RPMI8226 (cell line): ENCODE measurements at places on chromosomes 13 and 19.

DNA sequence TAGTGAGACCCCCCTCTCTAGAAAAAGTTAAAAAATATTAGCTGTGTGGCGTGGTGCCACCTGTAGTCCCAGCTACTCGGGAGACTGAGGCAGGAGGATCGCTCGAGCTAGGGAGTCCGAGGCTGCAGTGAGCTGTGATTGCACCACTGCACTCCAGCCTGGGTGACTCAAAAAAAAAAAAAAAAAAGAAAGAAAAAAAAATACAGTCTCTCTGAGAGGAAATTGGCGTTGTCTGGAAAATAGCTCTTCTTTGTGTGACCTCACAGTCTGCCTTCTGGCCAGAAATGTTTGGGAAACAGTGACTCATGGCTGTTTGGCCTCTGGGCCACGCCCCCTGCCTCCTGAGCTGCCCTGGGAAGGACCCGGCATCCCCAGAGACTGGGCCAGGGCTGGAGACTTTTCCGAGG lies 10.7 kb downstream of the MARCHF2 start:
- DNase-seq: no peak

DNA sequence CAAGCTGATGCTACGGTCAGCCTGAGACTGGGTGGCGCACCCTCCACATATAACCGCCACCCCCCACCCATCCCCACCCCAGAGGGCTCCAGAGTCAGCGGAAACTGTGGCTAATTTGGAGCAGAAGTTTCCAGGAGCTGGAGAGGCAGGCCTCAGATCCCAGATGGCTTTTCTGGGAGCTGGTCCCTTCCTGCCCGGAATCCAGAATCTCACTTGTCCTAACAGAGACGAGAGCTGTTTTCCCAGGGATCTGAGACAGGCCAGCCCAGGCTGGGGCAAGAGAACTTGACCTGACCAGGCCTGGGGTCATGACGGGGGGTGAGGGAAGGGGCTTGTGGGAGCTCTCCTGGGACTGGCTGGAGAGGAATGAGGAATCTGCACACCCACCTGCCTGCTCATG lies 6.5 kb downstream of the EPHX3 start:
- DNase-seq: no peak

- peak; percentile 60 for DNase-seq
Observed at GRCh38 chr13:109778102-109778542, 8.3 kb downstream of the IRS2 start.

- DNase-seq: no peak
Observed at GRCh38 chr19:12930002-12930645, 3.4 kb downstream of the FARSA start.

GRCh38 chr13:25923217-25924085 lies 128.4 kb downstream of the SHISA2 start:
- DNase-seq: no peak

DNA sequence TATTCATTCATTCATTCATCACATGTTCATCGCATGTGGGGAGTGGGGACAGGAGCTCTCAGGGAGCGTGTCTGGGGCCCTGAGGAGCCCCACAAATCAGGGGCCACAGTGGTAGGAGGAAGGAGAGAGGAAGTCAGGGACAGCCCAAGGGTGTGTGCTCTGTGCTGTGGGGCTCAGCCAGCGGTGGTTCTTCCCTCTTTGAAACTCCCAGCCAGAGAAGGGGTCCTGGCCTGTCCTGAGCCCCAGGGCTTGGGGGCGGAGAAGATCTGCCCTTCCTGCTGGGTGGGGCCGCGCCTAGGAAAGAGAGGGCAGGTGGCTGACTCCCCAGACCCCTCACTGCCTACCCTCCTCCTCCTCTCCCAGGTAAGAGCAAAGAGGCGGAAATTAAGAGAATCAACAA lies 14.6 kb downstream of the AP2A1 start:
- no peak for DNase-seq

DNA sequence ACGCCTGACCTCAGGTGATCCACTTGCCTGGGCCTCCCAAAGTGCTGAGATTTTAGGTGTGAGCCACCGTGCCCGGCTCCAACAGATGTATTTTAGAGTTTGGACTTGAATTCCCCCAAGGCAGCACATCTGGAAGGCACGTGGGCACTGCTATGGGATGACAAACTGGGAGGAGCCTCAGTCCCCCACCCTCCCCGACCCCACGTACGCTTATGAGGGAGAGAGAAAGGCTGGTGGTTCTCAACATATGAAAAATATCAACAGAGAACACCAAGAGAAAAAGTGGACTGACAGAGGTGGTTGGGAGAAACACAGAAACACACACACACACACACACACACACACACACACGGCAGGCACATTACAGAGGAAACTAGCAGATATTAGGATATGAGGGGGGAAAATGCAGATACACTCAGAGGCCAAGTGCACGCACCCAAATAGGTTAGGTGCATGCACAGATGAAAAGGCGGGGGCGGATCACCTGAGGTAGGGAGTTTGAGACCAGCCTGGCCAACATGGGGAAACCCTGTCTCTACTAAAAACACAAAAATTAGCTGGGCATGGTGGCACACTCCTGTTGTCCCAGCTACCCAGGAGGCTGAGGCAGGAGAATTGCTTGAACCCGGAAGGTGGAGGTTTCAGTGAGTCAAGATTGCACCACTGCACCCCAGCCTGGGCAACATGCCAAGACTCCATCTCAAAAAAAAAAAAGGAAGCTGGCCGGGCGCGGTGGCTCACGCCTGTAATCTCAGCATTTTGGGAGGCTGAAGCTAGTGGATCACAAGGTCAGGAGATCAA lies 3.2 kb downstream of the STX10 start:
- DNase-seq: peak; percentile 73

DNA sequence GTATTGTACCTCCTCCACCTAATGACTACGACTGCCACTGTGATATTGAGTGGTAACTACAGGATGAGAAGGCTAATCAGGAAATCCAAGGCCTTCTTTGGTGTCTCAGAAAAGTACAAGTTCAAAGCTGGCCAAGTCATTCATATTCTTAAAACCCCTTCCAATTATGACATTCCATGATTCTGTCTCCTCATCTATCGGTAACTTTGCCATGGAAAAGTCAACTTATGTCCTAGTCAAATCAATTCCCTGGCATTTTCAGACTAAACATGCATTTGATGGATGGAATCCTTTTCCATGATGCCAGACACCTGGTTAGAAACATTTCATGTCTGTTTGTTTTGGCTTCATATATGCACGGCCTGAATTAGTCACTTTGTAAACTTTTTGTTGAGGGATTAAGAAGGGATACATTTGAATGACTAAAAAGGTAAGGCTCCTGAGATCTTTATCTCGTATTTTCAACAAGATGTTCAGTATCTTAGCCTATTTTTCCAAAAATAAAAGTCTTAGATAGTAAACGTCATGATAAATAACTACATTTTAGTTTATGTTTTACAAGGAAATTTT lies 186.5 kb downstream of the NHLRC3 start:
- DNase-seq: no peak

DNA sequence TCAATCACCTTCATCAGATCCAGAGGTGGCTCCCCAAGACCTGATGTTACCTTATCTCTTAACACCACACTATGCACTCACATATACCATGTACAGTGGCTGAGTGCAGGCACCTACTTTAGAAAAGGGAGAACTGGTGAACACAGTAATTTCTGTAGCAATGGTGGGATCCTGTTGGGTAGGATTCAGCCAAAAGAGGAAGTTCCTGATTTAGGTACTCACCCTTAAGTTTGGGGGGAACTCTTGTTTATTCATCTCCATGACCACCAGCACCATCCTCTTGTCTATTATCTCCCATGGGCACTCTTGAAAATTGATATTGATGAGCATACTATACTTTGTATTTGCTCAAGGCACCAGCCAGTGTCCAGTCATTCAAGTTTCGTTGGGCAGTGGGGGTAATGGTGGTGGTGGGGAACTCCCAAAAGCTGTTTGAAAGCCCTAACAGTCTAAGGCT lies 324.4 kb downstream of the LMO7 start:
- no peak for DNase-seq

- DNase-seq: no peak
Observed at GRCh38 chr19:50558449-50558848, 9.8 kb downstream of the LRRC4B start.

- no peak for DNase-seq
Observed at GRCh38 chr13:34637636-34638035, 304.4 kb upstream of the NBEA start.

GRCh38 chr19:37468961-37469777 lies at the start of gene ZNF570:
Gene ZNF570, plus strand, starts transcription at chr19:37469356. Its CDS starts 999 bp downstream, at chr19:37470355.
- DNase-seq: peak; percentile 86

GRCh38 chr13:39159393-39159792 lies 121.1 kb downstream of the NHLRC3 start:
- no peak for DNase-seq

DNA sequence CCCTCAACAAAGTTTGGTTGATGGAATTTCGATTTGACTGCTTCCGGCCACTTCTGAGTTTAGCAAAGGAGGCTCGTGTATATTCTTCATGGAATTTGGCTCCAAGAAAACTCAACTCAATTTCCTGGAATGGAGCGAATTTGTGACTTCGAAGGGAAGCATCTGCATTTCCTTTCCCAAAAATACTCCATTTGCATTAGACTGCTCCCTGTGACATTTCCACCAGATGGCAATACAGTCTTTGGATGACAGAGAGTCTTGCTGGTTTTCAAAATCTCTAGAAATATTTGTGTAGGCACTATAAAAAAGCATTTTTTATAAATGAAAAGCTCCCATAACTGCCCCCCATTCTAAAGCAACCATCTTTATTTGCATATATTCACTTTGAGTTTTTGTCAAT lies 4.1 kb downstream of the C1QTNF9 start:
- DNase-seq: no peak

DNA sequence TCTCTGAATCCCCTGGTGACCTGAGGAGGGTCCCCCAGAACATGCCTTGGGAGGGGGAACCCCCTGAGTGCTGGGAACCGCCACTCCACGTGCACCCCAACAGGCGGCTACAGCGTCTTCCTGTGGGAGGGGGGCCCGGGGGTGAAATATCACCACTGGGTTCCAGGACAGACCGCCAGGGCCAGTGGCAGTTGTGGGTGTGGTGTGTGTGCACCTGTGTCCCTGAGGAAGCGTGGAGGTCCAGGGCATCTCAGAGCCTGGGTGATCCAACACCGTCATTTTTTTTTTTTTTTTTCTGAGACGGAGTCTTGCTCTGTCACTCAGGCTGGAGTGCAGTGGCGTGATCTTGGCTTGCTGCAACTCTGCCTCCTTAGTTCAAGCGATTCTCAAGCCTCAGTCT lies 4.2 kb downstream of the ADGRE5 start:
- DNase-seq: no peak

- no peak for DNase-seq
Observed at GRCh38 chr19:46179076-46179759, 31.2 kb downstream of the IGFL2 start.
